ENCODE measurements at places on chromosomes 2 and 18. TPM values are rescaled to one million over a fixed set of nuclear protein-coding genes. Genes with fewer than 3 reads are reported as not detected.

- DNase-seq: no peak
These were observed 63.2 kb upstream of the MGAT4A start for GRCh38 chr2:98793897-98794830.

DNA sequence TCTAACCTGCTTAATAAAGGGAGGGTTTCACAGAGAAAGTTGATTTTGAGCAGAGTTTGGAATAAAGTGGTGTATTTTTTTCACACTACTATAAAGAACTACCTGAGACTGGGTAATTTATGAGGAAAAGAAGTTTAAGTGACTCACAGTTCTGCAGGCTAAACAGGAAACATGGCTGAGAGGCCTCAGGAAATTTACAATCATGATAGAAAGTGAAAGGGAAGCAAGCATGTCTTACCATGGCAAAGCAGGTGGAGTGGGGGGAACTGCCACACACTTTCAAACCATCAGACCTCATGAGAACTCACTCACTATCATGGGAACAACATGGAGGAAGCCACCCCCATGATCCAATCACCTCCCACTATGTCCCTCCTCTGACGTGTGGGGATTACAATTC, 546.7 kb downstream of the EPHA4 start:
- DNase-seq: no peak

DNA sequence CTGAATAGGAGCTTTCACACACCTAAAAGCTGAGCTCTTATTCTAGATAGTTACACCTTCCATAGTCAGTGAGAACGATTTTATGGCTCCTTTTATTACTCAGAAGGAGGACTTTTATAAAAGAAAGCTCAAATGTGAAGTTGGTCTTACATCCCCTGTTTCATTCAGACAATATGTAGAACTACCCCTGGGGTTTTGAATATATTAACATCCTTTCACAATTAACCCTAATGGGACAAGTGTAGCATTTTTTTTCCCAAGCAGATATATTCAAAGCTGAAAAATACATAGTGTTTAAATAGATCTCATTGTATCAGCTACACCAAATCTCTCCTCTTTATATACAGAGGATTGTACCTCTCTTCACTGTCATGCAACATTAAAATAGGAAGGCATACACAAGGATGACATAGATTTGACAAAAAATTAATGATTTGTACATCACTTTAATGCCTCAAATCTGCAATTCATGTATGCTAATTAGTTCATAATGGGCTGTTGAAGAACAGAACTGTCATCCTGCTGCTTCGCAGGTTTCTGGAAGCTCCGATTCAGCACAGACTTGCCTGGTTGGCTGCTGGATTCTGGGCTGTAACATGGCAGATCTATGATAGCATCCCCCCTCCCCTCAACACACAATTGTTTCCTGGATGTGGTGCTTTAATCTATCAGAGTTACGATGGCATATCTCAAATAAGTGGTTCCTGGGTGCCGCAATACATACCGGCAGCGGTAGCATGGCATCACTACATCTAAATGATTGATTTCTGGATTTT, 129.7 kb upstream of the PARD3B start:
- no peak for DNase-seq

DNA sequence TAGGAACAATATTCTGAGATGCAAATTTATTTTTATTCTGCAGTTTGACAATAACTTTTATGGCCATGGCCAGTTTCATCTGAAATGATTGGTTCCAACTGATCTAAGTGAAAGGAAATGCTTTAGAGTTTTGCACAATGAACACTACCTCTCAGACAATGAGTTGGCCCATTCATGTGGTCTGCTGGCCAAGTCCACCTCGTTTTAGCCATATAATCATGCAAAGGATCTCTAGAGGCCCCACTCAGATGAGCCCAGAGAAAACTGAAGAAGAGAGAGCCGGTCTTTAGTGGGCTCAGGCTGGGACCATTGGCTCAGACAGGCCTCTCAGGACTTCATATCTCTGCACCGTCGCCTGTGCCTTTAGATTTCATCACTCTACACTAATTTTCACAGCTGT, 254.7 kb downstream of the MREG start:
- DNase-seq: no peak

DNA sequence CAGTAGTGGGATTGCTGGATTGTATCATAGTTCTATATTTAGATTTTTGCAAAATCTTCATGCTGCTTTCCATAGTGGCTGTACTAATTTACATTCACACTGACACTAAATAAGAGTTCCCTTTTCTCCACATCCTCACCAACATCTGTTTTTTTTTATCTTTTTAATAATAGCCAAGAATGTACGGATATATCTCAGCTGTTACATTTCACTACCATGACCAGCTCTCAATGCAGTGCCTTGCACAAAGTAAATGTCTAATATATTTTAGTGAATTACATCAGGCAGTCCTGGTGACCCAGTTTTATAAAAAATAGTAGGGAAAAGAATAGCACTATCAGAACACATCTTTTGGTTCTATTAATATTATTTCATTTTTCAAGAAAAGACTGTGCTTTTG, 161.8 kb downstream of the LNPK start:
- no peak for DNase-seq

GRCh38 chr18:29157057-29157780, 980.3 kb upstream of the CDH2 start:
- DNase-seq: no peak

GRCh38 chr2:62501794-62502500, 4.0 kb downstream of the TMEM17 start:
- DNase-seq: peak; percentile 82

- DNase-seq: no peak
These were observed 46.7 kb upstream of the GPR17 start for GRCh38 chr2:127599211-127599610.

DNA sequence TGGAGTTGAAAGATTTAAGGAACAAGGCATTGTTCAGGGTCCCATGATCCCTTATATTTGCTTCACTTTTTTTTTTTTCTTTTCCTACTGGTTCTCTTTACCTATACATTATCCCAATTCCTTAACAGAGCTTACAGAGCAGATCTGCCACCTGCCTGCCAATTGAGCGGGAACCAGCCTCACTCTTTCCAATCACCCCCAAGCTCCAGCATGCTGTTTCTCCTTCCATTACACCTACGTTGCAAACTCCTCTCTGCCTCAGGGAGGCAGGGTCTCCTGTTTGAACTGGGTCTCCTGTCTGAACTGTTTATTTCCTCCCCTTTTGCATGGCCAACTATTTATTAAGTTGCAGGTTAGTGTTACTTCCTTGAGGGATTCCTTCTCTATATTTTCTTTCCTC, 77.2 kb upstream of the SLC38A11 start:
- no peak for DNase-seq

- no peak for DNase-seq
These were observed 98.9 kb downstream of the RNF144A start for GRCh38 chr2:7016148-7016547.

GRCh38 chr18:35027206-35027605, 14.0 kb upstream of the MAPRE2 start:
- DNase-seq: no peak

GRCh38 chr2:169137924-169138323, 68.6 kb downstream of the DHRS9 start:
- no peak for DNase-seq

The CCDC148 gene
- 1.0 TPM for total RNA-seq

The TMEM247 gene
- not detected for total RNA-seq
